ENCODE measurements at places on chromosomes 5 and 9.

GRCh38 chr9:131627648-131628458, 82.5 kb downstream of the PRRT1B start:
- H3K4me3 ChIP-seq: no peak overlapping the region
- peaks cover 27% of the 10 kb centered on the region for H3K4me1 ChIP-seq
- no peak overlapping the region for H3K27ac ChIP-seq
- DNase-seq: no peak
- H3K36me3 ChIP-seq: peaks cover 6% of the 10 kb centered on the region

DNA sequence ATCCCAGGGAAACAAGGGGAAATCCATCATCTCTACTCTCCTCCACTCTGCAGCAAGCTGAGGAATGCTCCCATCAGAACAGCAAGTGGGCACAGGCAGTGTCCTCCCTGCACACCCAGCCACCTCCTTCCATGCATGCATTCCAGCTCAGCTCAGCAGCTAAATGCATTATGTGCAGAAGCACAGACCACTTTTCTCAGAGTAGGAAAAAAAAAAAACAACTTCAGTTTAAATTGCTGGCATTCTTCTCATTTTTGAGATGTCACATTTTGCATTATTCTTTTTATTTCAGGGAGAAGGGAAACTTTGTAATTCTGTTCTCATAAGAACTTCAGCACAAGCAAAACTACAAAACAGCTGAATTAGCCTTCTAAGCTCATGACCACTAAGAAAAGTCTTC, 312.2 kb downstream of the SEMA5A start:
- no peaks in the 10 kb centered on the region for H3K27me3 ChIP-seq
- H3K27ac ChIP-seq: no peak overlapping the region
- no peak overlapping the region for H3K4me3 ChIP-seq
- H3K4me1 ChIP-seq: peaks cover 32% of the 10 kb centered on the region

- no peak for DNase-seq
- no peaks in the 10 kb centered on the region for H3K36me3 ChIP-seq
- peaks cover 68% of the 10 kb centered on the region for H3K27me3 ChIP-seq
Observed at GRCh38 chr5:100904259-100904861, 1.3 kb upstream of the ST8SIA4 start.

DNA sequence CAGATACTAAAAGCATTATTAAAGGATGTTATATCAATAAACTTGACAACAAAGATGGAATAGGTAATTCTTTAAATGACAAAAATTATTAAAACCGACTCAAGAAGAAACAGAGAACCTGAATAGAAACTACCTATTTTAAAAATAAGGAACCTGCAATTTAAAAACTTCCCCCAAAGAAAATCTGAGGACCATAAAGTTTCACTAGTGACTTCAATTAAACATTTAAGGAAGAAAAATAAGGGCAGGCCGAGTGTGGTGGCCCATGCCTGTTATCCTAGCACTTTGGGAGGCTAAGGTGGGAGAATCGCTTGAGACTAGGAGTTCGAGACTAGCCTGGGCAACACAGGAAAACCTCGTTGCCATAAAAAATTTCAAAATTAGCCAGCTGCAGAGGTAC, 99.6 kb downstream of the FANCC start:
- H3K4me3 ChIP-seq: no peak overlapping the region
- no peak overlapping the region for H3K27ac ChIP-seq
- no peaks in the 10 kb centered on the region for H3K27me3 ChIP-seq

- no peak overlapping the region for H3K27ac ChIP-seq
- peak overlapping the region; percentile 23 for H3K4me3 ChIP-seq
- no peaks in the 10 kb centered on the region for H3K36me3 ChIP-seq
Observed at GRCh38 chr5:178323541-178323865, 90.9 kb upstream of the PHYKPL start.

- no peak overlapping the region for H3K4me3 ChIP-seq
- H3K36me3 ChIP-seq: no peaks in the 10 kb centered on the region
- no peak overlapping the region for H3K27ac ChIP-seq
- no peaks in the 10 kb centered on the region for H3K27me3 ChIP-seq
- peaks cover 4% of the 10 kb centered on the region for H3K4me1 ChIP-seq
Observed at GRCh38 chr5:111689357-111689935, 67.5 kb downstream of the NREP start.

DNA sequence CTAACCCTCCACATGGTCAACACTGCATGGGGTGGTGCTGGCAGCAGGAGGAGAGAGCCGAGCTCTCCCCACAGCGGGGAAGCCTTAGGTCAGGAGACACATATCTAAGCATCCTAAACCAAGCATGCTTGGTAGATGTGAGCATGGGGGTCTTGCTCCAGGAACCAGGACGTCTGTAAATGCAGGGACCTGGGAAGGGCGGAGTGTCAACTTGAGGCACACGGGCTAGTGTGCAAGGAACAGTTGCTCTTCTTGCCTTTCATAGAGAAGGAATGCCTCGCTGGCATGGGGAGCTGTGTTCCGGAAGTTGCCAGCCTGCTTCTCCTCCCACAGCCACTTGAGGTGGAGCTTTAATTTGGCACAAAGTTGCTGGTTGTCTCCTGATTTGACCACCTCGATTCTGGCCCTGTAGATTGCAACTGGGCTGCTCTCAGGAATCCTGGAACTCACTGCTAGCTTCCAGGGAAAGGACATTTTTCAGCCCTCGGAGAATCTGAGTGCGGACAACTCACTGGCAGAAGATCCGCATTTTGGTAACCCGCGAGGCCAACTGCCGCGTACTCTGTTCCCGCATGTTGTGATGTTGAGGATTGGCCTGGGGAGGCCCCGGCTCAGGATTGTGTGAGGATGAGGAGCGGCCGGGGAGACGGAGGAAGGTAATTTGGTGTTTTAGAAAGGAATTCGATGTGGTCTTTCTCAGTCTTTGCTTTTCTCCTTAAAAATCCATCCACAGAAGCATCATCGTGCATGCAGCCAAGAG, 370.3 kb upstream of the IRX1 start:
- peaks cover 7% of the 10 kb centered on the region for H3K4me1 ChIP-seq
- no peak overlapping the region for H3K27ac ChIP-seq
- H3K27me3 ChIP-seq: no peaks in the 10 kb centered on the region
- DNase-seq: no peak
- no peak overlapping the region for H3K4me3 ChIP-seq

GRCh38 chr5:115514220-115514619, 30.4 kb downstream of the FEM1C start:
- peaks cover 10% of the 10 kb centered on the region for H3K36me3 ChIP-seq
- peaks cover 3% of the 10 kb centered on the region for H3K4me1 ChIP-seq
- no peak overlapping the region for H3K4me3 ChIP-seq

- H3K36me3 ChIP-seq: no peaks in the 10 kb centered on the region
- no peak overlapping the region for H3K4me3 ChIP-seq
- H3K27ac ChIP-seq: no peak overlapping the region
- no peak for DNase-seq
Observed at GRCh38 chr9:7137571-7137970, 379.8 kb downstream of the KDM4C start.

DNA sequence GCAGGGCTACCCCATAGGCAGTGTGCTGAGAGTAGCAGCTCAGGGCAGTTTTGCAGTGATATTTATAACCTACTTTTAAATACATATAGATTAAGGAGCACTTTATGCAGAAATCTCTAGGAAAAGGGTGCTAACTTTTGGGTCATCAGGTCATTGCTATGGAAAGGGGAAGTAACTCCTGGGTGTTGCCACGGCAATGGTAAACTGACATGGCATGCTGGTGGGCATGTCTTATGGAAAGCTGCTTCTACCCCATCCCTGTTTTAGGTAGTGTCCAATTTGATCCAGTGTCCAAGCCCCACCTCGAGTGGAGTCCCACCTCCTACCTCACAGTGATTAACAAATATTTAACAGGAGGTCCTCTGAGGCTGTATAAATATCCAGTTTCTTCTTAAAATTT, 56.8 kb upstream of the XPA start:
- no peaks in the 10 kb centered on the region for H3K36me3 ChIP-seq
- H3K27ac ChIP-seq: no peak overlapping the region
- DNase-seq: no peak
- peaks cover 79% of the 10 kb centered on the region for H3K27me3 ChIP-seq
- H3K4me1 ChIP-seq: no peaks in the 10 kb centered on the region
- no peak overlapping the region for H3K4me3 ChIP-seq

GRCh38 chr9:94525396-94526035, 29.4 kb upstream of the PCAT7 start:
- no peaks in the 10 kb centered on the region for H3K27me3 ChIP-seq
- H3K4me1 ChIP-seq: no peaks in the 10 kb centered on the region
- no peaks in the 10 kb centered on the region for H3K36me3 ChIP-seq
- no peak overlapping the region for H3K27ac ChIP-seq
- no peak for DNase-seq
- no peak overlapping the region for H3K4me3 ChIP-seq

GRCh38 chr9:5509573-5509972, 758 bp upstream of the PDCD1LG2 start:
- no peaks in the 10 kb centered on the region for H3K27me3 ChIP-seq
- peaks cover 3% of the 10 kb centered on the region for H3K36me3 ChIP-seq
- H3K4me1 ChIP-seq: no peaks in the 10 kb centered on the region
- no peak overlapping the region for H3K27ac ChIP-seq

GRCh38 chr9:79900754-79901153, 329.0 kb downstream of the TLE4 start:
- no peak for DNase-seq
- no peaks in the 10 kb centered on the region for H3K36me3 ChIP-seq
- H3K27me3 ChIP-seq: no peaks in the 10 kb centered on the region
- peaks cover 13% of the 10 kb centered on the region for H3K4me1 ChIP-seq
- H3K4me3 ChIP-seq: no peak overlapping the region
- no peak overlapping the region for H3K27ac ChIP-seq

DNA sequence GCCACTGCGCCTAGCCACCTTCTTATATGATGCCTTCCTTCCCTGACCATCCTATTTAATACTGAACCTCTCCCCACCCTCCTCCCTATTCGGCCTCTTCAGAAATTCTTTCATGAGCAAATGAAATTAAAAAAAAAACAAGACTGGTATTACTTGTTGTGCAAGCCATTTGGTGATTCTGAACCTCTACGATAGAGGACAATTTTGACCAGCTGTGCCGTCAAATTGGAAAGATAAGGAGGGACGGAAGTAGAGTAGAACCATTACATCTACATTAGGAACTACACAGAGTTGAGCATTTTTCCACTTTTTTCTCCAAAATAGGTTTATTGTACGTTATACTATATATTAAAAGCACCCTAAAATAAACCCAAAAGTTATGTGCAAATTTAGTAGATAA, 2.9 kb downstream of the DHX29 start:
- no peak overlapping the region for H3K27ac ChIP-seq
- DNase-seq: no peak
- H3K4me1 ChIP-seq: no peaks in the 10 kb centered on the region
- H3K4me3 ChIP-seq: no peak overlapping the region
- H3K27me3 ChIP-seq: no peaks in the 10 kb centered on the region

DNA sequence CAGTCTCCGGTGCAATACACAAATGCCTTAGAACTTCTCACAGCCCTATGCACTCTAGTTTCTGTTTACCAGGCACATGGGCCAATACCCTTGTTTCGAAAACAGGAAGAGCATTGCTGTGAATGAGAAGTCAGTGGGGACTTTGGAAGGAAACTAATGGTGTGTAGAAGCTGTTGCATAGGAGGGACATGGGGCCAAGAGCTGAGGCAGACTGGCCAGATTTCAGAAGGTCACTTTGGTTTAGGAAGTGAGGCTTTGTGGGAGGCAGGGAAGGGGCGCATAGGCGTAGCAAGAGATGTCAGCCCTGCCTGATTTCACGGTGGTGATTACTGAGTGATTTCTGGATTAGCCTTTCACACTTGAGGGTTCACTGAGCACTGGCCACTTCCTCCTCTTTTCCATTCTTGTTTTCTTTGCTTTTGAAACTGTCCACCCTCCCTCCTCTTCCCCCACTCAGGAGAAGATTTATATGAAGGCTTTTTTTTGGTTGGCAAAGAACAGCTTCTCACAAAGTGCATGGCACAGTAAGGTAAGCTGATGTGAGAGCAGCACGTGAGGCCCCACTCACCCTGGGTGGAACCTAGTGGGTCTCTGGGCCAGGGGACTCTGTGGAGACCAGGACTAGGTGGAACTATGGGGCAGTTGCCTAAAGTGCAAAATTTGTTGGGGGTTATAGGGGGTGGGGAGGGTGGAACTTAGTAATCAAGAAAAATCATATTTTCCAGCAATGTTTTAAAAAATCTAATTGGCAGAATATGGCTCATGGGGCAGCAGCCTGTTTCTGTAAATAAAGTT, 6.1 kb upstream of the TMEM252 start:
- DNase-seq: no peak
- H3K4me3 ChIP-seq: no peak overlapping the region
- H3K36me3 ChIP-seq: no peaks in the 10 kb centered on the region
- H3K27me3 ChIP-seq: peaks cover 43% of the 10 kb centered on the region
- no peak overlapping the region for H3K27ac ChIP-seq
- no peaks in the 10 kb centered on the region for H3K4me1 ChIP-seq

DNA sequence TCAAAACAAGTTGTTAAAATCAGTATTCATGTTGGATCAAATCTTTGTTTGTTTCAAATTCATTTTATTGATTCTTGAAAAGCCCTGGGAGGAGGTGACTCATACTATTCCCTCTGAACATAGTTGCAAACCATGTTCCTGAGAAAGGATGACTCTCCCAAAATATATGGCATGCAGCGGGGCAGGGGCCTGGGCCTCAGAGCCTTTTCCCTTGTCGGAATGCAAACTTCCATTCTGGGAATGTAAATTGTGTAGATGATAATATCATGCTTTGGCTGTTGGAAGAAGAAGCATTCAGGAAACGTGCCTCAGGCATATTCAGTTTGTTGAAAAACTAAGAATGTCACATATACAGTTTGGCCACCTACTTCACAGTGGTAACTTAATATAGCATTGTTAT, 242.0 kb downstream of the AUH start:
- no peak for DNase-seq
- no peak overlapping the region for H3K4me3 ChIP-seq
- H3K27ac ChIP-seq: no peak overlapping the region
- no peaks in the 10 kb centered on the region for H3K27me3 ChIP-seq

GRCh38 chr5:119059740-119060255, 11.1 kb upstream of the DMXL1 start:
- H3K36me3 ChIP-seq: no peaks in the 10 kb centered on the region
- H3K4me1 ChIP-seq: no peaks in the 10 kb centered on the region
- no peak overlapping the region for H3K4me3 ChIP-seq
- H3K27ac ChIP-seq: no peak overlapping the region

- H3K27ac ChIP-seq: no peak overlapping the region
- DNase-seq: no peak
- no peaks in the 10 kb centered on the region for H3K27me3 ChIP-seq
- H3K4me1 ChIP-seq: no peaks in the 10 kb centered on the region
- peaks cover 7% of the 10 kb centered on the region for H3K36me3 ChIP-seq
- H3K4me3 ChIP-seq: no peak overlapping the region
Observed at GRCh38 chr9:112861638-112862555, 28.8 kb downstream of the SLC46A2 start.

- peak overlapping the region; percentile 64 for H3K27ac ChIP-seq
- no peak for DNase-seq
- H3K36me3 ChIP-seq: no peaks in the 10 kb centered on the region
- no peaks in the 10 kb centered on the region for H3K27me3 ChIP-seq
- peaks cover 9% of the 10 kb centered on the region for H3K4me1 ChIP-seq
Observed at GRCh38 chr5:158451203-158451992, 592.5 kb upstream of the CLINT1 start.

Data from neural crest cell (in vitro differentiated cells).